ENCODE measurements at places on chromosomes 12 and 14. TPM values are rescaled to one million over a fixed set of nuclear protein-coding genes. Genes with fewer than 3 reads are reported as not detected.

DNA sequence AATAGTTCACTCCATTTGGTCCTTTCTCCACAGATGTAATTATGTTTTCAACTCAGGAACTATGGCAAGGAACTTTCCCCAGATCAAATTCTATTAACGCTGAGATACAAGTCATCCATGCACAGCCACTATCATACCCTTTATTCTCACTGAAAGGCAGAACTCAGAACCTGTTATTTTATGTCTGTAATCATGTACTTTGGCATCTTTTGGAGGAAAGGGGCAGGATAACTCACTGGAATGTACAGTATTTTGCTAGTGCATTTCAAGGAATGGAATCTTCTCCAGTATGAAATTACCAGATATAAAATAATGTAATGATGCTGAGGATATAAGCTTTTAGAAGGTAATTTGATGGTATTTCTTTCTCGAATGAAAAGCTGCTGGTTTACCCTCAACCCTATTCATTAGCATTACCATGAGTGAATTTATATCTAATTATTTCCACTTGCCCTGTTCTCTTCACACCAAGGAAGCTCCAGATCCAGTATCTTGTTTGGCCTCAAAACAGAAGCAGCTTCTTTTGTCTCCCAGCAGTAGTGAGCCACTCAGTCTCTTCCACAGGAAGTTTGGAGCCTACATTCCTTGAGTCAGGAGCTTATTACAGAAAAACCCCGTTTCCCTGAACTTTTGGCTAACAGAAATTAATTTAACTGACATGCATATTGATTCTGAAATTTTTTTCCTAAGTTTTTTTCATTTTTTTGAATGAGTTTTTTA lies 10.0 kb upstream of the AMHR2 start:
- no peak for DNase-seq

DNA sequence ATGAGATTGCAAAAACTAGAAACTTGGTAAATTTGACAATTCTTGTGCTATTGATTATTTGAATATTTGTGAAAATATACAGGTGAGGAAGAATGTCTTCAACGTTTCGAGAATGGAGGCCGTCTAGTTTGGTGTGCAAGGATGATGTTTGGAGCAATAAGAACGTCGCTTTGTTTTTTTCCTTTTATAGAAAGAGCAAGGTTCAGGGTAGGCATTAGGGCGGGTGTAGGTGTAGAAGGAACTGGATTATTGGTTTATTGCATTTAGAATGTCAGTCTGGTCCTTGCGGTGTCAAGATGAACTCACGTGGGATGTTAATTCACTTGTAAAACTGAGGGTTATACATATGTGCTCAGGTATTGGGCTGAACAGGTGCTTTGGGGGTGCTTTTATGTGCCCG lies 1.1 kb downstream of the RPS26 start:
- DNase-seq, result no peak

- DNase-seq, result no peak
Measured at GRCh38 chr12:76391461-76391860, 43.2 kb upstream of the BBS10 start.

GRCh38 chr12:21169878-21170472 lies 39.0 kb downstream of the SLCO1B1 start:
- DNase-seq, result peak; percentile 64

Gene CFAP73
- not detected for total RNA-seq

- DNase-seq, result no peak
Measured at GRCh38 chr14:99752486-99753121, 40.6 kb upstream of the EML1 start.

- no peak for DNase-seq
Measured at GRCh38 chr12:106276032-106276740, 26.3 kb upstream of the TCP11L2 start.

DNA sequence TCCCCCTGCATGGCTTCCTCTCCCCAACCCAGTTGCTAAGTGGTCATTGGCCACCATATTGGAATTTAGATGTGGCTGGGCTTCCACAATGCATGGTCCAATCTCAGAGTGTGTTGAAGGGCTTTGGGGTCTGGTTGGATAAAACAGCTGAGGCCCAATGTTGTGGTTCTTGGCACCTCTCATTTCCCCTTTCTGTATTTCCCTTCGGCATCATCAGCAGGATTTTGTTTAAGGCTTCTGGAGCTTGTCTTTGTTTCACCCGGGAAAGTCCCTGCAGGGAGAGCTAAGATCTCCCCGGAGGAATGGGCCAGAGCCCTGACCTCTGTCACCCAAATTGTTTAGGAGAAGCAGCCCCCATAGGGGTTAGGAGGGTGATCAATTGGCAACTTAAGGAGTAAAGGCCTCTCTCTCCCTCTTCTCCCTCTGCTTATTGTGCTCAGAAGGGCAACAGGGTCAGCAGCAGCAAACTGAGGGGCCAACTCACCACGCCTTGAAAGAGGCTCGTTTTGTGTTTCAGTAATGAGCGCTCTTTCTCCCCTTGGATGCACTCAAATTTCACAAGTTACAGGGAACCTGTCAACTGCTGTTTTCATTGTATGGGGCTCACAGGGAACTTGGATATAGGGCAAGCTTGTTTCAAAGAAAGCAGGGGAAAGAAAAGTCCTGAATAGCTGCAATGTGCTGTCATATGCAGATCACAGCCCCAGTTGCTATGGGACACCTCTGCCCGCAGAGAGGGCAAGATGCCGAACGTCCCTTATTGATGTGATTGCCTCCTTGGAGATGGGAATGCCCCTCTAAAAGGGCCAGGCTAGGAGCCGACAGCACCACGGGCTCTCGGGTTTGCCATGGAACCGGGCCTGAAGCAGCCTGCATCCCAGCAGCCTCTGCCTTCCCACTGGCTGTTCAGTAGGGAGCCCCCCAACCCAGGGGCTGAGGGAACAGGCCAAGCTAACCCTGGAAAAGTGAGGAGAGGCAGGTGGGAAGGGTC lies 223.7 kb downstream of the ZFP36L1 start:
- no peak for DNase-seq

Gene UBR7
- 14.9 TPM for total RNA-seq

DNA sequence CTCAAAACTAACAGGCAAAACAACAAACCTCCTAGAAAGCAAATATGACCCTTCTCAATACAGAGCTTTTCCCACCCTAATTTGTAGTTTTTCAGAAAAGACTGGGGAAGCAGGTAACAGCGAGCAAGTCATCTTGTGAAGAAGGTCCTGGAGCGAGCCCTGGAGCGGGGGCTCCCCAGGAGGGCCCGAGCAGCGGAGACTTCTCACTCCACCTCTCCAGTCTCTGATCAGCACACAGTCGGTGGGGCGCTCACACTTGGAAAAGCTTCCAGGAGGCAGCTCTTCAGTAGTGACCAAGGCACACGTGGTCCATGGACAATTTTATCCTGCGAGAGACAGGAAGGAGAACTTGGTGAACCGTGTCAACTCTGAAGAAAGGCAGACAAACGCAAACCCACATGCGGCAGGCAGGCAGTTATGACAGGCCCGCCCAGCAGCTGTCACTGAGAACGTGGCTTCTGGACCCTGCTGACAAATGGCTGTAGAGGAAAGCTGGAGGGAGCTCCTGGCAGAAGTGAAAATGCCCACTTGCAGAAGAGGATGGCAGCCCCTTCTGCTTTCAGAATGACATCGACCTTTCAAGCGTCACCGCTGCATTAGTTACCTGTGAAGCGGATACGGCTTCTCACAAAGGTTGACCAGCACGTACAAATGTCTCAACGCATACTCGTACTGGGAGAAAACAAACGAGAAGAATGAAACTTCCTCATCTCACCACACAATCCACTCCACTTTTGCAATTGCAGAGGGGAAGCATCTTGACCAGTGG lies 44.2 kb downstream of the LGMN start:
- no peak for DNase-seq

DNA sequence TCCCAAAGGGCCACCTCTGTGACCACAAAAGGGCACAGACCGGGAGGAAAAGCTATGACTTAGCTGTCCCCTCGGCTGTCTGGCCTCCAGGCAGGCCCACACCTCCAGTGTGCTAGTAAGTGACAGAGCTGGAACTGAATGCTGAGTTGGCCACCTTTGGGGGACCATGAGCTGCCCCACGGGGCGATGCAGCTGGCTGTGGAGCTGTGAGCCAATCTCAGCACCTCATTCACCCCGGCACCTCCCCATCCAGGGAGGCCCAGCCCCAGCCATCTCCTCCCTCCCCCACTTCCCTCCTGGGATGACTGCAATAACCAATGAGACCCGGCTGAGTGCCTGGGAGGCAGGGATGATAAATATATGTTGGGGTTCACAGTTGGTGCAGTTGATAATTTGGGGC lies 12.2 kb upstream of the TESC start:
- no peak for DNase-seq

Gene PIP4K2C
- total RNA-seq, result 30.0 TPM

Gene GNG2
- total RNA-seq, result 13.7 TPM

Gene TMBIM4
- total RNA-seq, result 156 TPM

Gene TAS2R7
- total RNA-seq, result not detected

Gene DYNC1H1
- 405 TPM for total RNA-seq

DNA sequence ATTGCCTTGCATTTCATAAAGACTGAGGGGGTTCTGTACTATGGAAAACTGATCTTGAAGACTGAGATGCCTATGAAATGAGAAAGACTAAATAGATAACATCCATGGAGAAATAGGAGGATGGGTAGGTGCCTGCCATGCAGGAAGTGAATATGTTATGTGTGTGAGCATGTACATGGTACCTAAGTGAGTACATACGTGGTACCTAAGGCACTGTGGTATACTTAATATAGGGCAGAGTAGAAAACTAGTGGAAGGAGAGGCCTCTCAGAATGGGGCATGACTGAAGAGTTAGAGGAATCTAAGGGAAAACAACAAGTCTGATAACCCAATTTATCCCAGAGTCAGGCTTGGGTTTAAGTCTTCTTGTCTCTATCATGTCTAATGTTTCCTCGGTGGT lies 161.8 kb upstream of the DCN start:
- no peak for DNase-seq

Gene ALG10
- 8.4 TPM for total RNA-seq

DNA sequence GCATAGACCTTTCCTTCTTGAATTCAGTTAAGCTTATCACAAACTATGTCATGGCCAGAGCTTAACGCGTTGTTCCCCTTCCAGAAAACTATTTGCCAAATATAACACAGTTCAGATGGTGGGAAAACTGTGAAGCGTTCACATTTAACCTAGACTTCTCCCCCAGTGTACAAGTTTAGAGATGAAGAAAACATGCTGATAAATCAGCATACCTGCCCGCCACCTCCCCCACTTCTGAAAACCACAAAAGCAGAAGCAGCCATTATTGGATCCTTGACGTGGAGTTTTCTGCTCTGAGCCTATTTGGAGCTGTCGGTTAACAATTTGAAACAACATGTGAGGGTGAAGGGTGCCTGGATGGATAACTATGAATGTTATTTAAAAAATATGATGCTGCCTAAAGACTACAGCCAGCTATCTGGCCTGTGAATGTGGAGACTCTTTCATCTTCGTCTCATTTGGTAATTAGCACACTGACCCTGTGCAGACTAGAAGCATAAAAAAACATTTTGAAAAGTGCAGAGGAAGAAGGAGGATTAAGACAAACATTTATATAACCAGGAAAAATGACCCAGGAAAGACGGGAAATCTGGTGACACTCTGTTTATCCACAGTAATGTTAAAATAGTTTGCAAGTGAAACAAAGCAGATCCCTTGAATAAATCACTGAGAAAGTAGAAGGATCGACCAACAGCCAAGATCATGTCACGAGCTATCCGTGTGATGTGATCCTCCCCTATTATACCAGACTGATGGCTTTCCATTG lies 408.2 kb downstream of the AEBP2 start:
- DNase-seq, result no peak

GRCh38 chr12:11651785-11652184 lies 2.3 kb downstream of the ETV6 start:
- DNase-seq, result no peak

DNA sequence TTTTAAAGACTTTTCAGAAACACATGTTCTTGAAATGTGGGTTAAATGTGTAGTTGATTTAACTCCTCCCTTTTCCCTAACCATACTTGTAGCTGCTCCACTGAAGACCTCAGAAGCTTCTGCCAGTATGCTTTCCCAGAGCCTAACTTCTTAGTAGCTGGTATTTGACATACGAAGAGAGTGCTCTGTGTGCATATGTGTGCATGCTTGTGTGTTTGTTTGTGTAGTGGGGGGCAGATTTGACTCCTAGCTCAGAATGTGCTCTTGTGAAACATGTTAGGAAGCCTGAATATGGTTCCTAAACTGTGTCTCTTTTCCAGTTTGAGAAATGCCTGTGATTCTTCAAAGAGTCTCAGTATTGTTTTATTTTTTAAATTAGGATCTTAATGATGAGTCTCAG lies 420.4 kb downstream of the PCNX1 start:
- DNase-seq, result no peak

DNA sequence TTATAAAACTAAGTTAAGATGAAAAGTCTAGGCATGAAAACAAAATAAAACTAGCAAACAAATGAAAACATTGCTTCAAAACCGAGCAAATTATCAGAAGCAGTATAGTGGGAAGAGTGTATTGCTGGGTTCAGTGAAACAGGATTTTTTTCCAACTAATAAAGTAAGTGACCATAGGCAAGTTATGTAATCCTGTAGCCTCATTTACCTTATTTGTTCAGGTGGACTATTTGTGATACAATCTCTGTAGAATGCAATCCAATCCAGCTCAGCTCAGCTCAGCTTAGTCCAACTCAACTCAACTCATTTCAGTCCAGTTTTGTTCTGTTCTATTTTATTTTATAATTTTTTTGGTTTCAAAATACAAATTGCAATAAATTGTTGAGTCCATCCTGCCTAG lies 276.7 kb upstream of the LRIG3 start:
- DNase-seq, result no peak

Gene WDR89
- total RNA-seq, result 14.6 TPM

Gene NOS1
- 0.04 TPM for total RNA-seq

- DNase-seq, result no peak
Measured at GRCh38 chr12:92802906-92803305, 100.1 kb downstream of the PLEKHG7 start.

Gene NFE2
- 0.44 TPM for total RNA-seq

DNA sequence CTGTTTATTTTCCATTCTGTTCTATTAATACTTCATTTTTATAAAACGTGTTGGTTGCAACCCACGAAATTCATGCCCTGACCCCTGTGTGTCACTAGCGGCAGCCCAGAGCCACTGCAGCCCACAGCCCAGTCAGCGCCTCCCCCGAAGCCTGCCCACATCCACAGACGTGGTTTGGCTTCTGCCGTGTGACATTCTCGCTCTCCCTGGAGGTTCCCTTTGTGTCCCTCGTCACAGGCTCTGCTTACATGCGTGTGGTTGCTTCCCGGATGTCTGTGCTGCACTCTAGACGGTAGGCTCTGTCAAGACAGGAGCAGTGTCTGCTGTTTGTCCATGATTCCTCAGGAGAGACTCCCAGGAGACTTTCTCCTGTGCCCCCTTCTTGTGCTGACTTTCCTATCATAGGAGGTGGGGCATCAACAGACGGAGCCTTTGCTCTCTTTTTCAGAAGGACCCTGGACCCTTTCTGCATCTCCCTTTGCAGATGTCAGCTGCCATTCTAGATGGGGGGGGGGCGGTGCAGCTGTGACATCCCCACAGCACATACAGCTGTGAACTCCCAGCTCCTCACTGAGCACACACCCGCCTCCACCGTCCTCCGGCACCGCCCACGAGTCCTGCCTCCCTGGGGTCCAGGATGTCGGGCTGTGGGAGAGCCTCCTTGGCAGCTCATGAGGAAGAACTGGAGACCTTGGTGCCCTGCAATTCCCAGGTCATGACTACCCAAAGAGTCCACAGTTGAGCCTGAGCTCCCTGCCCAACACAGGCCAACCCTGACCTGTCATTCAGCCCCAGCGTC lies 36.8 kb upstream of the PIWIL1 start:
- DNase-seq, result no peak

Gene VRTN
- not detected for total RNA-seq

Data from hepatocyte (in vitro differentiated cells).